ENCODE measurements at places on chromosomes 4 and X.
A peak's percentile ranks its signal among the peaks of the same experiment; 100 is the strongest.

- DNase-seq = no peak
These were observed 8.5 kb upstream of the GYG2 start for GRCh38 chrX:2820136-2820771.

DNA sequence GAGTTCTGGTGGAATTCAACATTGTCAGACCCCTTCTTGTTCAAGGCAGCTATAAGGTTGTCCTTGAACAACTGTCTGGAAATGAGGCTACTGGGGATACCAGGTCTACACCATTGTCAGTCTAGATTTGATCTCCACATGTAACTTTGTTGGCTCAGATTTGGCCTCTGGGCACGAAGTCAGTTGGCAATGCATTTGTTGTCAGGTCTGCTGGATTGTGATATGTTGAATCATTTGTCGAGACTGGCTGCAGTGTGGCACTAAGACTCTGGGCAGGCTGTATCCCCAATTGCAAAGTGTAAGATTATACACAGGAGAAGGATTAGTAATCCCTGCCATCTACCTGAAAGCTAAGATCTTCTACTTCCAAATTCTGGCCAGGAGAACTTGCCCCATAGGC lies 26.5 kb downstream of the ZNF81 start:
- no peak for DNase-seq

GRCh38 chrX:128156204-128156603 lies 104.0 kb upstream of the ACTRT1 start:
- no peak for DNase-seq

DNA sequence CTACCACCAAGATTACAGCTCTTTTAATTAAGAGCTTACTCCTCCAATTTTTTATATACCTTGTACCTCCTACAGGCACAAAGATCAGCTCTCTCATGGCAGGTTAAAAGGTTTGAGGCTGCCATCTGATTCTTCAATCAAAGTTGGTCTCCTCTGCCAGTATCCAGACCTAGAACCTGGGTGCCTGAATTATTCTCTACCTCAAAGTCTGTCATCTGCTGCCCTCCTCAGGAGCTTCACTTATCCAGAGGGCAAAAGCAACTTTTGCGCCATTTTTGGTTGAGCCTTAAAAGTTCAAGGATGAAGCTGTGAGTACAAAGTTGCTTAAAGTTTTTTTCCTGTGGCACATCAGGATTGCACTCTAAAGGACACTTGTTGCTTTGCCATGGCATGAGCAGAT lies 343.7 kb upstream of the PPP1R2C start:
- peak; percentile 57 for DNase-seq

GRCh38 chr4:110926841-110927400 lies 304.0 kb upstream of the PITX2 start:
- DNase-seq = no peak

- no peak for DNase-seq
These were observed 86.5 kb upstream of the CBLL2 start for GRCh38 chrX:22186165-22186564.

DNA sequence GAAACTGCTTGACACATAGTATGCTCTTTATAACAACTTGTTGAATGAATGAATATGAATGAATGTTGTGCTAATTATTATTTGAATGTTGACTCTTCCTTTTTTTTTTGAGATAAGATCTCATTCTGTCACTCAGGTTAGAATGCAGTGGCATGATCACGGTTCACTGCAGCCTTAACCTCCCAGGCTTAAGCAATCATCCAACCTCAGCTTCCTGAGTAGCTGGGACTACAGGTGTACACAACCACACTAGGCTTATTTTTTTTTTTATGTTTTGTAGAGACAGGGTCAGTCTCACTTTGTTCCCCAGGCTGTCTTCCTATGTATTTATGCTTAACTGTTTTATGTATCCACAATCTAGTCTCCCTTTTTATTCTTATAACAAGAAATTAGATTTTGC lies 114.7 kb upstream of the WDFY3 start:
- no peak for DNase-seq

GRCh38 chr4:118765399-118765798 lies 70.5 kb downstream of the SEC24D start:
- DNase-seq = no peak

- DNase-seq = no peak
These were observed 101.3 kb downstream of the CORIN start for GRCh38 chr4:47736555-47736954.

DNA sequence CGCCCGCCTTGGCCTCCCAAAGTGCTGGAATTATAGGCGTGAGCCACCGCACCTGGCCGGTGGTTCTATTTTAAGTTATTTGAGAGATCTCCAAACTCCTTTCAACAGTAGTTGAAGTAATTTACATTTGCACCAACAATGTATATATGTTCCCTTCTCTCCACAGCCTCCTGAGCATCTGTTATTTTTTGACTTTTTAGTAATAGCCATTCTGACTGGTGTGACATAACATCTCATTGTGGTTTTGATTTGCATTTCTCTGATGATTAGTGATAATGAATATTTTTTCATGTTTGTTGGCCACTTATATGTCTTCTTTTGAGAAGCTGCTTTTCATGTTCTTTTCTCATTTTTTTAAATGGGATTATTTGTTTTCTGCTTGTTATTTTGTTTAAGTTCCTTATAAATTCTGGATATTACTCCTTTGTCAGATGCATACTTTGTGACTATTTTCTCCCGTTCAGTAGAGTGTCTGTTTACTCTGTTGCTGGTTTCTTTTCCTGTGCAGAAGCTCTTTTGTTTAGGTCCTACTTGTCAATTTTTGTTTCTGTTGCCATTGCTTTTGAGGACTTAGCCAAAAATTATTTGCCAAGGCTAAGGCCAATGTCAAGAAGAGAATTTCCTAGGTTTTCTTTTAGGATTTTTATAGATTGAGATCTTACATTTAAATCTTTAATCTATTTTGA lies 213.2 kb downstream of the ARHGAP24 start:
- DNase-seq = no peak

- DNase-seq = no peak
These were observed 105.4 kb downstream of the HS6ST2 start for GRCh38 chrX:132853040-132853439.

GRCh38 chr4:20629186-20630106 lies 70.8 kb upstream of the PACRGL start:
- DNase-seq = no peak

DNA sequence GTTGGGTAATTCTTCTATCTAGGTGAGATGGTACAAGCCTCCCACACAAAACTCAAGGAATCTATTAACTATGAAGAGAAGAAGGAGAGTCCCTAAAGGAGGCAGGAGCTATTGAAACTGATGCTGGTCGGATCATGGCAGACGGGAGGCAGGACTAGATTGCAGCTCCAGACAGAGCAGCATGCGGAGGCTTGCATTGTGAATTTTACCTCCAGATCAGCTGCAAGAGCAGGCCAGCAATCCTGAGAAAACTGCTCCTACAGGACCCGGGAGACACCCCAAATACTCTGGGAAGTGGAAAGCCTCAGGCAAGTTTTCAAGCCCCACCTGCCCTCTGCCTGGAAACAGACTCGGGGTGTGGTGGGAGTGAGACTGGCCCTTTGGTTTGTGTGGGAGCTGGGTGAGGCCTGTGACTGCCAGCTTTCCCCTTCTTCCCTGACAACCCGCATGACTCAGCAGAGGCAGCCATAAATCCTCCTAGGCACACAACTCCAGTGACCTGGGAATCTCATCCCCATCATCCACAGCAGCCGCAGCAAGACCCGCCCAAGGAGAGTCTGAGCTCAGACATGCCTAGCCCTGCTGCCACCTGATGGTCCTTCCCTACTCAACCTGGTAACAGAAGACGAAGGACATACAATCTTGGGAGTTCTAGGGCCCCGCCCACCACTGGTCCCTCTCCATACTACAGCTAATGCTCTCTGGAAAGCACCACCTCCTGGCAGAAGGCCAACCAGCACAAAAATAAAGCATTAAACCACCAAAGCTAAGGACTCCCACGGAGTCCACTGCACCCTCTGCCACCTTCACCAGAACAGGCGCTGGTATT lies 30.9 kb downstream of the GATB start:
- DNase-seq = no peak

DNA sequence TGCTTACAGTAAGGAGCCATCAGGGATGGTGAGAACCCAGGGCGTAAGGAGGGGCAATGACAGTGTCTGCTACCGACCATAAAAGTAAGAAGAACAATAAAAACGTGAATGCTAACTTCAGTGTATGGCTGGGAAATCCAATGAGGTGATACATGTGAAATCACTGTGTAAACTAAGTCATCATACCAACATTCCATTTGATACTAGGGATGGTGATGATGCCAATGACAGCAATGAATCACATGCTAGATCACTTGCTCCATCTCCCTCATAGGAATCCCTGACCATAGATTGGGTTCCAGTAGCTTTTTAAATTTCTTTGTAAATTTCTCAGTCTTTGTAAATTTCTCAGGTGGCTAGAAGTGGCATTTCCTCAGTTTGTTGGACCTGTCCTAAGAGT lies 146.3 kb downstream of the SMIM20 start:
- no peak for DNase-seq

GRCh38 chr4:104728380-104729122 lies 233.9 kb upstream of the CXXC4 start:
- DNase-seq = no peak

DNA sequence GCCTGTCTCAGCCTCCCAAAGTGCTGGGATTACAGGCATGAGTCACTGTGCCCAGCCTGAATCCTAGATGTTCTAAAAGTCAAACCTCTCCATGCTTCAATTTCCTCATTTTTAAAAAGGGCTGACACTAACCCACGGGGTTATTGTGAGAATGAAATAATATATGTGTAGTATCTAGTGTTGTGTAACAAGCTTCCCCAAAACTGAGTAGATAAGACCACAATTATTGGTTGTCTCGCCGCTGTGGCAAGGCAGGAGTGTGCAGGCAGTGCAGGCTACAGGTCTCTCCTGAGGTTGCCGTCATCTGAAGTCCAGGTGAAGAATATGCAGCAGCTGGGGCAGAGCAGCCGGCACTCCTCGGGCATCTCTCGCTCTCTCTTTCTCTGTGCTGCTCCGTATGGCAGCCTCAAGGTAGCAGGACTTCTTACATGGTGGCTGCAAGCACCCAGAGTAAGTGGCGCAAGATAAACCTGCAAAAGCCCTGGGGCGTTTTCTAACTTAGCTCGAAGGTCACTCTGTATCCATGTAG lies 30.9 kb downstream of the RAB33B start:
- no peak for DNase-seq

GRCh38 chr4:123741906-123742305 lies 345.3 kb downstream of the SPRY1 start:
- no peak for DNase-seq

GRCh38 chr4:180751009-180751408 lies 1492.2 kb upstream of the TENM3 start:
- DNase-seq = no peak

- DNase-seq = no peak
These were observed 37.8 kb upstream of the TACR3 start for GRCh38 chr4:103757631-103758030.

DNA sequence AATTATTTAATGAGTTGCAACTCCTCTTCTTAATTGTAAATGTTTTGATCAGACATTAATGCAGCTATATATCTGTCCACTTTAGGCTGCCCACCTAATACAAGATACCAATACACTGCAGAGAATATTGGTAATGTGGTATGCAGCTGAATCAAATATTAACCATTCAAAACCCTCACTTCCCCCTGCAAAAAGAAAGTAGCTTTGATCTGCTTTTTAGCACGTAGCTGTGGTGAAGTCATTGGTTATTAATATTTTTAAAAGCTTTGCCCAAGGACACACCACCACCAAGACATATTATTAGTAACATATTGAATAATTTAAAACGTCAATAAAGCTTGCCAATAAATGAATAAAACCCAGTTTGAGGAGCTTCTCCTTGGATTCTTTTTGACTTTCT lies 28.6 kb upstream of the CYP2U1 start:
- no peak for DNase-seq

DNA sequence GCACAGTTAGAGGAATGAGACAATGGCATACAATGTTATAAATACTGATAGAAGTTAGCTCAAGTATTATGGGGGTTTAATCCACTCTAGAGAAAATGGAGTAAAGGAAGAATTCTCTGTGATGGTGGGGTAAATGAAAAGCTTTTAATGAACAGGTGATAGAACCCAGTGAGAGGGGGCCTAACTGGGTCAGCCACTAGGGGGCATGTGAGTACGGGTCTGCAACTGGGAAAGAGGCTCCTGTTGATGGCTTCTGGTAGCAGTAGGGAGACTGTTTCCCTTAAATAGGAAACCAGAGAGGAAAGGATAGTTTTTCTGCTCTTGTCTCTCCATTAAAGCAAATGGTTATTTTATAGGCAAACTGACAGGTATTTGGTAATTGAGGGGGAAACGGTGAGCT lies 132.8 kb upstream of the GPR101 start:
- no peak for DNase-seq

GRCh38 chr4:92231511-92231910 lies 72.3 kb upstream of the GRID2 start:
- DNase-seq = no peak

DNA sequence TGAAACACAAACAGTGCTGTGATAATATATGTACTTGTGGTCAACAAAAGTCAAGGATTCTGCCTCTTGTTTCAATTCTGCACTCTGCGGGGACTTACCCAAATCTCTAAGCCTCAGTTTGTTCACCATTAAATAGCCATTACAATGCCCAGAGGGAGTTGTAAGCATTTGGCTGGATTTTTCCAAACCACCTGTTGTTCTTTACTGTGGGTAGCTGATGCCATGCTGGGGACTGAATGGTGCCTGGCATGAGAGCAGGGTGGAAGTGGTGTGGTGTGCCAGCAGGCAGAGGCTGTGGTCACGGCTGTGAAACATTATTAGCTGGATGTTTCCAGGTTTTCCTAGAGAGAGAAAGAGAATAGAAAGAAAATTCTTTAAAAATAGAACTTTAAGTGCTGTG lies 60.7 kb upstream of the PAK3 start:
- DNase-seq = no peak

GRCh38 chrX:11664211-11665167 lies 1.2 kb downstream of the ARHGAP6 start:
- DNase-seq = no peak

- DNase-seq = no peak
These were observed 232.9 kb upstream of the GIMD1 start for GRCh38 chr4:106601519-106601918.

- DNase-seq = no peak
These were observed 28.7 kb upstream of the FAT1 start for GRCh38 chr4:186752325-186752724.

- DNase-seq = no peak
These were observed 822.2 kb downstream of the RPA4 start for GRCh38 chrX:97705936-97706335.

DNA sequence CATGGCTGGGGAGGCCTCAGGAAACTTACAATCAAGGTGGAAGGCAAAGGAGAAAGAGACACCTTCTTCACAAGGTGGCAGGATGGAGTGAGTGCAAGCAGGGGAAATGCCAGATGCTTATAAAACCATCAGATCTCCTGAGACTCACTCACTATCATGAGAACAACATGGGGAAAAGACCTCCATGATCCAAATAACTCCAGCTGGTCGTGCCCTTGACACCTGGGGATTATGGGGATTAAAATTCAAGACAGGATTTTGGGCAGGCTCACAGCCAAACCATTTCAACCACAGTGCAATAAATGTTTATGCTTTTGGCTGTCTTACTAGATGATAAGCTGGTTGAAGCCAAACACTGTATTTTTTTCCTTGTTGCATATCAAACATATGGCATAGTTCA lies 1112.4 kb downstream of the STIM2 start:
- DNase-seq = no peak

- DNase-seq = no peak
These were observed 305.3 kb downstream of the PRR32 start for GRCh38 chrX:127124871-127125270.

- DNase-seq = no peak
These were observed 274 bp upstream of the ERVMER34-1 start for GRCh38 chr4:52751487-52751911.
